ENCODE measurements at places on chromosomes 4 and X.

DNA sequence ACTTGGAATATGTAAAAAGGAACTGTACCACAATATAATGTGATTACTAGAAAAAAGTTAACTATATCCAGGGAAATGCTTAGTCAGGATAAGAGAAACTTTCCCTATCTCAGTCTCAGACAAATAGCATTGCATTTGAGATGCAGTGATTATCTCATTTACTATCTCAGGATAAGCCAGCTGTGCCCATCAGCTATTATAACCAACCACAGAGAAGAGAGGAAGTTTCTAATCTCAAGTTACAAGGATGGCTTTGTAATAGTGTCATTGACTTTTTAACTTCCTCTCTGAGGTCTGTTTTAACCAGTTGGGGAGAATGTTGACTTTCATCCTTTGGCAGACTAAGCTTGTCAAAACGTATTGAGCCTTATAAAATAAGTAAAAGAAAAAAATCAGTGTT is 56.5 kb downstream of the SNX25 start:
- DNase-seq = no peak

- no peak for DNase-seq
These were observed 192.7 kb upstream of the NUDT6 start for GRCh38 chr4:123114915-123115756.

GRCh38 chr4:74223801-74224200 is 65.9 kb downstream of the MTHFD2L start:
- DNase-seq = no peak

- DNase-seq = no peak
These were observed 16.5 kb upstream of the SHOX start for GRCh38 chrX:614136-614535.

DNA sequence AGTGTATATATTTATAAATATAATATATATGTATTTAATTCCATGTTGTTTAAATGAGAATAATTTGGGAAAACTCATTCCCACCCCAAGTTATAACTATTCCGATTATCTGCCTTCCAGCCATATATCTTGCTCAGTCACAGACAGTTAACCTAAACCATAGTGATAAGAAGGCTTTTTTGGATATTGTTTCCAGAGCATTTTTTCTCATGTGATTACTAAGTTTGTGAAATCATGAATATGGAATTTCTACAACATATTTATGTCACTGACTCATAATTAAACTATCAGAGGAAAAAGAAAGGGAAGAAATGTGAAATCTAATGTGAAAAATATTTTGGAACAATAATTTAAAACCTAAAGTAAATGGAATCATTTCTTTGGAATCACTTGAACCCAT is 1163.5 kb upstream of the PABPC4L start:
- no peak for DNase-seq

DNA sequence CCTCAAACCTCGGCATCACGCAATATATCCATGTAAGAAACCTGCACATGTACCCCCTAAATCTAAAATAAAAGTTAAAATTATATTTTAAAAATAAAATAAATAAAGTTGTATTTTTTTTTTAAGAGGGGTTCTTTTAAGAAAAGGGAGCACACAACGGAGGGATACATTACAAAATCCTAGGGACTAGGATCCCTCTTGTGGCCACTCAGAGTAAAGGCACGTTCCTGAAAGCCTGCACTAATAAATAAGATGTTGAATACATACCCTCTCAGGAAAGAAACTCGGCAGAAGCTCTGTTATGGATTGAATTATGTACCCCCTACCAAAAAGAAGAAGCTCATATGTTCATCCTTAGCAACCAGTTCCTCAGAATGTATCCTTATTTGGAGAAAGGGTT is 50.9 kb upstream of the PRDX4 start:
- DNase-seq = no peak

DNA sequence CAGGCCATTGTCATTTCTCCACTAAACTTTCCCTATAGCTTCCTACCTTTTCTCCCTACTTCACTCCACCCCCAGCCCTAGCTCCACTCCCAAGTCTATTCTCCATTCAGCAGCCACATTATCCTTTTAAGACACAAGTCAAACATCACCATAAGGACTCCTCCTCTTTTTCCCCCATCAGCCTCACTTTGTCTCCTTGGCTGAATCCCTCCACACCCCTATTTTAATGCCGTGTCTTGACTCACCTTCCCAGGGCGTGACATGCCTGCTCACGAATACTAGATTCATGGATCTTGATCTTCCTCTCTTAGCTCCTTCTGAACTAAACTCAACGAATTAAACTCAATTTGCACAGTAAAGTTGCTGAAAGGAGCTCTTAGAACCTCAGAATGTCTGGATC is 281.9 kb downstream of the PTTG2 start:
- no peak for DNase-seq

DNA sequence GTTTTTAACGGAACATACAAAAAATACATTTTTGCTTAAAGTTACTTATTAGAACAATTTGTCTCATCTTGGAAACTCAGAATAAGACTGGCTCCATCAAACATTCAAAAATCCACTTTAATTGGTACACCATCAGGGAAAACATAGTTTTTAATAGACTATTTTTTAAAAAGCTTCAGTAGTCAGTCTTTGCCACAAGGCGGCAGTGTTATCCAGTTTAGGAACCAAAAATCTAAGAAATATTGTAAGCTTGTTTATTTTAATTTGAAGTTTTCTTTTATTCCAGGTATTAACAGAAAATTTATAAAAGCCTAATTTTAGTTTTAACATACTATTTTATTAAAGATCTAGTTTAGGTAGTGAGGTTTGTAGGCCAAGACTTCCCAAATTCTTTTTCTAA is 107.7 kb downstream of the APOOL start:
- DNase-seq = no peak

GRCh38 chr4:75698963-75699228 is 25.5 kb upstream of the USO1 start:
- no peak for DNase-seq

- DNase-seq = no peak
These were observed 106.0 kb upstream of the ARHGAP24 start for GRCh38 chr4:85368932-85369331.

- peak; percentile 10 for DNase-seq
These were observed 669 bp downstream of the TMEM150C start for GRCh38 chr4:82560853-82561785.

DNA sequence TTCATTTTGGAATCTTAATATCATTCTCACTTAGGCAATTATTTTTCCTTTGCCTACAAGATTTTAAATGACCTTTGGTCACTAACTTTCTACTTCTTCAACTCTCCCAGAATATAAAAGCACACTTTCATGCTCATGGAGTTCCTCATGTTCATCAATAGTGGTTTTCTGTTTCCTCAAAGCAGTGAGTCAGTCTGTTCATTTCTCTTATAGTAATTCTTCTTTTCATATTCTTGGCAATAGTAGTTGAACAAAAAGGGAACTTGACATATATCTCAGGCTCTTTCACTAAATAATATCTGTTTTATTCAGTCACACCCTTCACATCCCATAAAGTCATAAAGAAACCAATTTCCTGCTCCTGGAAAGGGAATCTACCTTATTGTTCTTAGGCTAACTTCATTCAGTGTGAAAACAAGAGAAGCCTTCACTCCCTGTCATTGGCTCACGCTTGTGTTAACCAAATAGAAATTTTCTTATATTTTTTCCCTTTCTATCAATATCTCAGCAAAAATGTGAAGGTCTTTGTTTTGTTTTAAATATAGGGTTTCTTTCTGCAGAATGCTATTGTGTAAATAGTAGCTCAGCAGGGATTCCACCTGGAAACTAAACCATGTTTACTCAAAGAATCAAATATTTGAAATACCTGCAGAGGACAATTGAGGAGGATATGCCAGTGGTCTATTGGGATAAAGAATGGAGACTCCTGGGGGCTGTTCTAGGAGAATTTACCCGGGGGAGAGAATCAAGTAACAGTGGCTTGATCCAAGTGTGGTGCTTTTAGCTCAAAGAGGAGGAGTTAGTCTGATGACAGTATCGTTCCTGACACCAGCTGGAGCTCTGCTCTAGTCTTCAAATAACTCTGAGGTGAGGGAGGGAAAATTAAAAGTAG is 13.4 kb upstream of the TNIP3 start:
- DNase-seq = no peak

DNA sequence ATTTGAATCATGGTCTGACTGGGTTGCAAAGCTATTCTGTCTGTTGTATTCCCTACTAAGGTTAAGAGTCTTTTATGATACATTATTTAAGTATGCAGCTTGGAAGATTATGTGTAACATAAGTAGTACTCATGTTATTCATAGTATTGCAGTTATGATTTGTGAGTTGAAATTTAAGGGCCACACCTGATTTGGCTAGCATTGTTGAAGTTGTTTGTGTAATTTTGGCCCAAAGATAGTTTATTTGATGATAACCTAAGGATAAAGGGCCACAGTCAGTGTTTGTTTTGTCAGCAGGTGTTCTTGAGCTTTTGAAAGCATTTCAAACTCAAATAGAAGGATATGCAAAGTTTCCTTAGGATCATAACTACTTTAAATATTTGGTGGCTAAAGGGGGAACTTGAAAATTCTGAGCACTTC is 38.9 kb downstream of the NUDT9 start:
- DNase-seq = no peak

GRCh38 chr4:25172961-25173915 is 13.0 kb upstream of the SEPSECS start:
- no peak for DNase-seq

DNA sequence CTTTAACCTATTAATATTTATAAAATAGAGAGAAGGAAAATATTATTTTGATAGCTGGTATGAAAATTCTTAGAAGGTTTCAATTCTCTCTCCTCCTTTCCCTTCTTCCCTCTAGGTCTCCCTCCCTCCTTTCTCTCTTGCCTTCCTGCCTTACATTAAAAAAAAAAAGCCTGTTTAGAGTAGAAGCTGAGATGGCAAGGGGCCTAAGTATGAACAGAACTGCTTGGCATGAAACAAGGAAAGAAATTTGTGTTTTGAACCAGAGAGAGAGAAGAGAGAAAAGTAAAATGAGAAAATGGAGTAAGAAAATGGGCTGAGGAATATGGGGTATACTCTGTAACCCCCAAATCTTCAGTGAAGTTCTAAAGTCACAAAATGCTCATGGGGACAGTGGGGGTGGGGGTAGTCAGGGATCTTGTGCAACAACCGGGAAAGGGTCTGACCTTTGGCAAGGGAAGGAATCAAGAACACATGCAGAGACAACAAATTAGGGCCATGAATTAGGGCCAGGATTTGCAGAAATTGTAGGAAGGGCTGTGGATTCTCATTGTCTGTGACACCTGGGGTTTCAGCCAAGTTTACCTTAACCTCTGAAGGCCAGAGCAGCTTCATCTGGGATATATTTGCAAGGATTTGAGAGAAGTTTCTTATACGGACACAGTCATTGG is 30.6 kb downstream of the SUPT20HL2 start:
- no peak for DNase-seq

GRCh38 chr4:20026456-20026855 is 225.2 kb upstream of the SLIT2 start:
- no peak for DNase-seq

DNA sequence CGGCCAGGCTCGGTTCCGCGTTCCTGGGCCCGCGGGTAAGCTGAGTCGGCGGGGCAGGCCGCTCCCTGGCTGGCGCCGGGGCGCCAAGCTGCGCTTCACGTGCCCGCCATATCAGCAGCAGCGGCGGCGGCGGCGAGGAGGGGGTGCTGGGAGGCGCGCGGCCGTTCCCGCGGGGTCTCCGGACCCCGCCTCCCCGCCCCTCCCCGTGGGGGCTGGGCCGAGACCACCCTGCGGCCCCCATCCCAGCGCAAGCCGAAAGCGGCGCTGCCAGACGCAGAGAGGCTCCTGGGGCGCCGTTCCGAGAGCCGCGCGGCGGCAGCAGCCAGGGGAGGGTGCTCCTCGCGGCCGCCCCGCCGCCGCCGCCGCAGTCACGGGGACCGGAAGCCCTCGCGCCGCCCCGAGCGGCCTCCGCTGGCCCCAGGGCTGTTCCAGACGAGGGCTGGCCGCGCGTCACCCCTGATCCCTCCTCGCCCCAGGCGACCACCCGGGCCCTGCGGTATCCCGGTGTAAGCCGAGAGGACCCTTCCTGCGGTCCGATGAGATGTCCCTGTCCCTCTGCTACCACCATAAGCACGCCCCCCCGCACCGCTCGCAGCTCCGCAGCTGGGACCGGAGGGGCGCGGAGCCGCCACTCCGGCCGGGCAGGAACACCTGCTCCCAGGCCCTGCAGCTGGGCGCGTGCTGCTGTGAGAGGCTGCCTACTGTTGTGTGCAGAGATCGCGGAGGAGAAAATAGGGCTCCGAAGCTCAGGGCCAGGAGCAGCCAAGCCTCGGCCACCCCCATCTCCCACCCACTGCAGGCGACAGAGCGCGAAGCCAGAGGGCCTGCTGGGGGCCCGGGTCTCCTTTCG is 7.5 kb upstream of the BCOR start:
- peak; percentile 50 for DNase-seq

DNA sequence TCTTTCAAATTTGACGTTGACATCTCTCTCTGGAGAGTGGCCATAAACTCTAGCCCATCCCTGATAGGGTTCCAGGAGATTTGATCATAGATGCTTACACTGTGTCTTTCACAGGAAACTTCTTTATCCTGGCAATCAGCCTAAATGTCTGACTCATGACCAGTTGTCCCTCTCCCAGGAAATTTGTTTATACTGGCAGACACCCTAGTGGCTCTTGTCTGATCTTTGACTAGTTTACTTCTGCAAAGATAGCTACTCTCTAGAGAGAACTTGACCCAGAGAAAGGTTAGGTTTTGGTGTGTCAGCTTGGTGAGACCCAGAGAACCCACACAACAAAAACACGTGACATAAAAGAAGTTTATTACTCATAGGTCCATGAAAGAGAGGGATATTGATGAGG is 509.8 kb downstream of the CENPC start:
- no peak for DNase-seq

GRCh38 chr4:118918388-118918787 is 29.7 kb downstream of the SYNPO2 start:
- DNase-seq = peak; percentile 5

DNA sequence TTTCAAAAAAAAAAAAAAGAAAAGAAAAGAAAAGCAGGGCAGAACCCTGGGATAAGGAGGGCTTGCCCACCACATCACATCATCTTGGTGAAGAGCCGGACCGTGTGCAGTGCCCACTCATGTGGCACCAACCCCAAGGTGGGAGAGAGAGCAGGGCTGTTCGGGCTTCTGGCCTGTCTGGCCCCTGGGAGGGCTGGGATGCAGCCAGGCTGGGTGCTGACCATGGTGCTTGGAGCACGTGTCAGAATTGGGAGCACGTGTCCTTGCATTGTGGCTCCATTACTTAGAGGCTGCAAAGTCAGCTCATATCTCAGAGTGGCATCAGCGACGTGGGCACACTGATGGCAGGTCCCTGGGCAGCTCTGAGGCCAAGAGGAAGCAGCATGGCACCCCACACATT is 100.9 kb upstream of the AFAP1 start:
- peak; percentile 12 for DNase-seq

- no peak for DNase-seq
These were observed 95.4 kb downstream of the GPR143 start for GRCh38 chrX:9670136-9670814.

GRCh38 chrX:39063037-39063436 is 261.8 kb downstream of the MID1IP1 start:
- no peak for DNase-seq

DNA sequence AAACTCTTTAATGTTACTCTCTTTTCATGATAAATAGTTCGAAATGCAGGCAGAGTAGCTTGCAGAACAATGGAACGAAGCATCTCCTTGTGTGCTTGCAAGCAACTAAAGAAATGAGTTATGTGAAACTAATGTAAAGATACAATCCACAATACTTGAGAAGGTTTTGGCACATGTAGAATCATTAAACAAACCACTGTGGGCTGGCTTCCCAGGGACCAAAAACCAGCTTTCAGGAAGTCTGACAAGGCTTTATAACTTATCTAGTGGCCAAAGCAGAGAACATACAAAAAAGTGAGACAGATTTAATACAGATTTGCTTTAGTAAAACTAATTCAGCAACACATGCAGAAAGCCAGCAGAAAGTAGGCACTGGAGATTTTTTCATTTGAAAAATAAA is 1673.8 kb upstream of the AGA start:
- DNase-seq = no peak

GRCh38 chr4:121978172-121978516 is 26.3 kb upstream of the TRPC3 start:
- no peak for DNase-seq

Data from thyroid gland (tissue), 4 donors.